ENCODE measurements at places on chromosomes 6 and 20.

DNA sequence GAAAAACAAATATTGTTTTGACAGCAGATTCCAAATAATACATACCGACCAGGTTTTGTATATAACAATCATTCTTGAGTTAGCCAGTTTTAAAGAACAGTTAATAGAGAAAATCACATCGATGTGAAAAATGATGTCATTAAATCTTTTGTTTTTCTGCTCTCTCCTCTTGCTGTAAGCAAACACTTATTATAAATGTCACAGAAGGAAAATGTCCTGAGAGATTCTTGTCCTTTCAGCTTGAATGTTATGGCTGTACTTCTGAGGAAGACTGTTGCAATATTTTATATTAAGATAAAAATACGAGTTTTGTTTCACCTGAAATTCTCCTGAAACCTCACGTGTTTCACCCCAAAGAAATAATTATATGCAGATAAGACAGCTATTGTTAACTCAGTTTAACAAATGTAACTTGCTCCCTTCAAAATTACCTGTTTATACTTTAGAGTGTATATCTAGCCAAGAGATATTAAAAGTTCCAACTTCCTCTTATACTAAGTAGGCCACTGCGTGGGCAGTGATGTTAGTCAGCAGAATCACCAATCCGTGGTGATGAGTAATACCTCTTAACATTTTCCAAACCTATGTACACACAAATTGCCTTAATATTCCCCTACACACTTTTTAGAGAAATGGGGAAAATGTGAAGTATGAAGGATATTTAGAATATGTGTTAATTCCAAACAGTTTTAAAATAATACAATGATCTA lies 1111.4 kb upstream of the CITED2 start:
- no peak for DNase-seq

DNA sequence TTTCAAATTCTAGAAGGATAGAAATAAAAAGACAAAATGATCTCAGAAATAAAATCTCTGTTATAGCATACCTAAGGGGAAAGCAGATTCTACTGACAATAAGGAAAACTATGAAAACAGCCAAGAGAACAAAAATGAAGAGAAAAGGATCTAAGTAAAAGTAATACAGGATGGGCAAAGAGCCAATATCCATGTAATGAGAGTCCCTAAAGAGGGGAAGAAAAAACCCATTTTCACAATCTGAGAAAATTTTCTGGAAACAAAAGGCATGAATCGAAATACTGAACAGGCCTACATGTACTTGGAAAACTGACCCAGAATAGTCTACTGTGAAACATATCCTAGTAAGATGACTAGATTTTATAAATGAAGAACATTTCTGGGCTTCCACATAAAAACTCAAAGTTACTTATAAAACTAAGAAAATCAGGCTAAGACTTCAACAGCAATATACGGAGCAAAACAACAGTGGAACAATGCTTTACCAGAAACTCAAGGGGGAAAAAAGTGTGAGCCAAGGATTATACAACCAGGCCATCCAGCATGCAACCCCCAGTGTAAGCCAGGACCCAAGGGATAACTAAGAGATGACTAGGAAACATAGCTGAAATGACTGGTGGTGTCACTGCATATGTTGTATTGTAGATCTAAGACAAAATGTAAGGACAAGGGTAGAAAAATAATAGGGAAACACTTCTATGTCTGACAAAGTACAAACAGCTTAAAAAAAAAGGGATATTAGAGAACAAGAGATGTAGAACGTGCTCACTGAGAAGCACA lies 10.2 kb downstream of the NAPB start:
- DNase-seq: no peak

DNA sequence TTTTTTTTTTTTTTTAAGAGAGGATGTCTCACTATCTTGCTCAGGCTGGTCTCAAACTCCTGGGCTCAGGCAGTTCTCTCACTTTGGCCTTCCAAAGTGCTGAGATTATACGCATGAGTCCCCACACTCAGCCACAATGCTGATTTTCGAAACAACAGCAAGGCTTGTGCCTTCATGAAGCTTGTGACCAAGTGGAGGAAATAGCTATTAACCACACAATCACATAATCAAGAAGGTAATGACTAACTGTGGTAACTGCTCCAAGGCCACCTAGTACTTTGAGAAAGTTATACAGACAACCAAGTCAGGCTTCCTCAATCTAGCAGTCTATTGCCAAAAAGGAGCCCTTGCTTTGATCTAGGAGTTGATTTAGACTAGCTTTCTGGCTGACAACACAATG lies 46.3 kb downstream of the SOD2 start:
- DNase-seq: no peak

- no peak for DNase-seq
These were observed 139.4 kb upstream of the EYA4 start for GRCh38 chr6:133101790-133102189.

- DNase-seq: no peak
These were observed 25.6 kb downstream of the NFYA start for GRCh38 chr6:41098366-41098765.

GRCh38 chr20:9103955-9104354 lies 35.1 kb downstream of the PLCB4 start:
- no peak for DNase-seq

- DNase-seq: no peak
These were observed 17.9 kb downstream of the MAVS start for GRCh38 chr20:3864518-3864917.

- DNase-seq: no peak
These were observed 10.5 kb upstream of the KIAA1755 start for GRCh38 chr20:38270869-38271605.
